ENCODE measurements at places on chromosomes 2 and 18. TPM values are rescaled to one million over a fixed set of nuclear protein-coding genes. Genes with fewer than 3 reads are reported as not detected.
A peak's percentile ranks its signal among the peaks of the same experiment; 100 is the strongest.

- no peaks in the 10 kb centered on the region for H3K36me3 ChIP-seq
- H3K27ac ChIP-seq = no peak overlapping the region
- H3K27me3 ChIP-seq = no peaks in the 10 kb centered on the region
- no peak for DNase-seq
- H3K4me1 ChIP-seq = no peaks in the 10 kb centered on the region
- H3K4me3 ChIP-seq = no peak overlapping the region
Measured at GRCh38 chr2:229971298-229971790, 49.0 kb downstream of the FBXO36 start.

- peaks cover 4% of the 10 kb centered on the region for H3K4me1 ChIP-seq
- no peaks in the 10 kb centered on the region for H3K36me3 ChIP-seq
- no peak overlapping the region for H3K27ac ChIP-seq
- no peak for DNase-seq
Measured at GRCh38 chr18:22475426-22476100, 57.8 kb upstream of the CTAGE1 start.

GRCh38 chr2:86079981-86080911 is 25.4 kb downstream of the POLR1A start:
- no peaks in the 10 kb centered on the region for H3K4me1 ChIP-seq
- H3K36me3 ChIP-seq = no peaks in the 10 kb centered on the region
- H3K27me3 ChIP-seq = no peaks in the 10 kb centered on the region
- no peak overlapping the region for H3K27ac ChIP-seq
- DNase-seq = peak; percentile 89
- H3K4me3 ChIP-seq = no peak overlapping the region

Gene SMYD1
- total RNA-seq = not detected

All from aorta (tissue), 5 donors.